ENCODE measurements at places on chromosomes 3 and 15.

DNA sequence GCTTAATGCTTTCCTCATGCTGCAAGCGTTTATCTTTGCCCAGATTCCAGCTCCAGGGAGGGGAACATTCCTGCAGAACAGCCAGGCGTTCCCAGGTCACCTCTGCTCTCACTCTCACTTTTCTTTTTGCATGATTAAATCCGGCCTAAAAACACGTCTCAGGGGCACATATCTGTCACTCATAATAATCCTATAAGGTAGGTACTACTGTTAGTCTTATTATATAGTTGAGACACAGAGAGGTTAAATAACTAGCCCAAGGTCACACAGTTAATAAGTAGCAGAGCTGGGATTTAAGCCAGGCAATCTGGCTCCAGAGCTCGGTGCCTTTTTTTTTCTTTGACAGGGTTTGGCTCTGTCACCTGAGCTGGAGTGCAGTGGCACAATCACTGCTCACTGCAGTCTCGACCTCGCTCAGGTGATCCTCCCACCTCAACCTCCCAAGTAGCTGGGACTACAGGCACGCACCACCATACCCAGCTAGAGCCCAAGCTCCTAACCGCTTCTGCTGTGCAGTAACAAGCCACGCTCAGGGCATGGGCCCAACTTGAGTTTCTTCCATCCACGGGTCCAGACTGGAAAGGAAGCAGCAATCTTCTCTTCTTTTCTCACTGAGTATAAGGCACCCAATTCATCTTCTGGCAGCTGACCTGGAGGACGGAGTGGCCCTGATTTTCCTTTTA is 96.5 kb downstream of the LIPC start:
- no peak for DNase-seq

DNA sequence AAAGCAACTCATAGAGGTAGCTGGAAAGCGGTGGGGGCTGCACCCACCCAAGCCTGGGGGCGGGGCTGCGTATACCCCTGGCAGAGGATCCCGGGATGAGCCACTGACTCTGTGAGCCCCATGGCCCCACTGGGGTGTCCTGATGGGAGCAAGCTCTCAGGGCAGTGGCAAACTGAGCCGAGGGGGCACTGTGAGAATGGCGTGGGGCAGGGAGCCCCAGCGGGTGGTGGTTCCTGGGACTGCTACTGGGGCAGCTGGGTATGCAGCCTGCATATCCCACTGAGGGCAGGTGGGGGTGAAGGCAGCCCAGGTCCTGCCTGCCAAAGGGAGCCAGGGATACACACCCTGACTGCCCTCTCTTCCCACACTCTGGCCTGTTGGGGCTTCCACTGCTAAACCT is 59.4 kb downstream of the DNAJB8 start:
- no peak for DNase-seq

- DNase-seq: no peak
Measured at GRCh38 chr3:181761906-181762305, 50.2 kb downstream of the SOX2 start.

DNA sequence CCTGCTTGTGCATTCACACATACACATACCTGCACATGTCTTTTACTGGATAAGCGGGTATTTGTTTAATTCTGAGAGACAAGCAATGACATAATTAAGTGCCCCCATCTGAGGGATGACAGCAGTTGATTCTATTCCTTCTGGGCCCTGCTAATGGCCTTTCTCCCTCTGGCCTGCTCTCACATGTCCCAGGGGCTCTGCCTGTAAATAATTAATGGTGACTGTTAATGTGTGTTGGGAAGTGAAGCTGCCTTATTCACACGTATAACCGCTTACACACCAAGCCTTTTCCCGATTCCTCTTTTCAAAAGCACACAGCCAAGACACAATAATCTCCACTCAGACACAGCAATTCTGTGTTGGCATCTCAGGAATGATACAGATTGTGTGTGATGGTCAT is 47.8 kb downstream of the LRRK1 start:
- no peak for DNase-seq

- DNase-seq: peak; percentile 77
Measured at GRCh38 chr3:141913150-141913811, 36.8 kb downstream of the ATP1B3 start.

DNA sequence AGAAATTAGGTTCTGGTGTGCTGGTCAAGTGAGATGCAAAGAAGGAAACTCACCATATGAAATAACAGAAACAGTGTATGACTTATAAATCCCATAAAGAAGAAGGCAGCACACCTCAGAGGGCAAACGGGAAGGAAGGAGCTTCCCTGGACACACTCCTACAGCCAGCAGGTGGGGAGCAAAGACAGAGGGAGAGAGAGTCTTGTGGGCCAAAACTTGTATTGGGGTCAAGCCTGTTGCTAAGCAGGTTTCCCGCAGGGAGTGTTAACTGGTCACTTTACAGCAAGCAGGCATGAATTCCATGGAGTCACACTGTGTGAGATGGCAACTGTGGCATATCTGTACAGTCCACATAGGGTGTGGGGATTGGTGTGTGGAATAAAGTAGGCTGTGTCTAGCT is 222.9 kb upstream of the NDN start:
- no peak for DNase-seq

DNA sequence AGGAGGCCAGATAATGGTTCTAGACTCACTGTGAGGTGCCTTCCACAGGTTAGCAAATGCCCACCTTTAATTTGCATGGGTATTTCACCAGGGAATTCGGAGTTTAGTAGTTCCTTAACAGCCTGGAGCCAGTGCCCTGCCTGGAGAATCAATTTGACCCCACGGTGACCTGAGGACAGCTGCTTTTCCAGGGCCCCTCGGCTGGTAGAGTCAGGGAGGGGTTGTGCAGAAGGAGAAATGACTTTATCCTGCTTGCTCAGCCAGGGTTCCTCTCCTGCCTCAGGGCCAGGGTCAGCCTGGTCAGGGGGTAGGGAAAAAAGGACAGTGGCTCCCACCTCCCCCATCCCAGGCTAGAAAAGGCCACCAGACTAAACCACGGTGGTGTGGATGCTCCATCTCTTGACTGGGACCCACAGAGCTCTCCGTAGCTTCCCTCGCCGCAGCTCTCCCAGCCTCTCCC is 12.0 kb downstream of the DLL4 start:
- no peak for DNase-seq

DNA sequence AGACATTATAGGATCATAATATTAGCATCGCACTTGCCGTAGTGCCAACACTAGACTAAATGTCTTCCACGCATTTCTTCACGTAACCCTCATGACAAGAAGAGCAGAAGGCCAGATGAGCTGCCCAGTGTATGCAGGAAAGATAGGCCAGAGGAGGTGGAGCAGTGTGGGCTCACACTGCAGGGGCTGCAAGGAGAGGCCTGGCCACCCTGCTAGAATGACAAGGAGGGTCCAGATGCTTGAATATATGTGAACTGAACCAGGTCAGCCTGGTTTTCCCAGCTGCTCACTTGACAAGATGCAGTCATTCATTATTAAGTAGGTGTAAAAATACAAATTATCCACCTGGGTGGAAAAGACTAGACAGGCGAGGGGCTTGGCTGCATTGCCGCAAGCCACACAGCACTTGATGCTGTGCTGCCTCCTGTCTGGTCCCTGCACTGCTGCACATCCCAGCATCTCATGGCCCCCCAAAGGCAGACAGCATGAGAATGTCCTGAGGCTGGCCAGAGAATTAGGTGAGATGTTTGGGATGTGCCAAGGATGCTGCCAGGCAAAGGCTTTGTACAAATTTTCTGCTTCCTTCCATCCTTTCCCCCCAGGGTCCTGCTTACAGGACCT is 115.2 kb downstream of the NTRK3 start:
- DNase-seq: no peak

GRCh38 chr3:78888635-78889034 is 879.2 kb downstream of the ROBO1 start:
- DNase-seq: no peak
